ENCODE measurements at places on chromosomes 6 and 20.

GRCh38 chr6:52596371-52597028, 19.6 kb upstream of the TRAM2 start:
- no peak for DNase-seq

DNA sequence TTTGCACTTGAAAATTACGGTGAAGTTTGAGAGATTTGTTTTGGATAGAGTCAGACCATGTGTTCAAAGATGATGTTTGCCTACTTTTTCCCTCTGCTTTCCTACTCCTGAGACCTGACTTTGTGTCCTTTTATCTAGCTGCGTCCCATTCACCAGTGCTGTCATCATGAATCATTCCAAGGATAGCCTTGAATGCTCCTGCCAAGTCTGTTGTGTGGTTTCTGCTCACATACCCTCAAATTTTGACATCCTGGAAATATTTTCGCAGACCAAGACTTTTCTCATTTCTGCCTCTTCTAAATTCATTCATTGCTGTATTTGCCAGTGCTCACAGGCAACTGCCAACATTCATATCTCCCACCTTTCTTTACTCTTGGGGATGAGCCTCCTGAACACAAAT, 175.9 kb upstream of the SCGN start:
- no peak for DNase-seq

- no peak for DNase-seq
These were observed 376.1 kb upstream of the OPRM1 start for GRCh38 chr6:153662982-153663381.

DNA sequence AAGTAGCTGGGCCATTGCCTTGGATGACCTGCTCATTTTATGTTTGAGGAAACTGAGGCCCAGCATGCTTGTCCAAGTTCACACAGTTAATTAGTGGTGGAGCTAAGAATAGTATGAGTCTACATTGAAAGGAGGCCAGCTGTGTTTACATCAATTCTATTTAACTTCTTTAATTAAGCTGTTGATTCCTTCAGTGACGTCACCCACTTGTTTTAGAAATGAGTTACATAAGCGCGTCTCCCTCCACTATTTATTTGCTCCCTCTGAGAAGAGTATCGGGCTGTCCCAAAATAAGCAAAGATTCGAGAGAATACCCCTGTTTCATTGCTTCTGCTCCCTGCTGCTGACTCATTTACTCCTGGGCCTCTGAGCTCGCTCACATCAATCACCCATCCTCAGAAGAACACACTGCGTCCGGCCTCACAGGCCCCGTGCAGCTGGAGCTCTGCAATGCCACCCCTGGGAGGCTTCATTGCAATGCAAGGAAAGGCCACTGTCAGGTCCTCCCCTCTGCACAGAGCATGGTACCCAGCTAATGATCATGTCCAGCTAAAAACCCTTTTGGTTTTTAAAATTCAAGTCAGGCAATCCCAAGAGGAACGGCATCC, 74.8 kb upstream of the BMP2 start:
- DNase-seq = no peak

DNA sequence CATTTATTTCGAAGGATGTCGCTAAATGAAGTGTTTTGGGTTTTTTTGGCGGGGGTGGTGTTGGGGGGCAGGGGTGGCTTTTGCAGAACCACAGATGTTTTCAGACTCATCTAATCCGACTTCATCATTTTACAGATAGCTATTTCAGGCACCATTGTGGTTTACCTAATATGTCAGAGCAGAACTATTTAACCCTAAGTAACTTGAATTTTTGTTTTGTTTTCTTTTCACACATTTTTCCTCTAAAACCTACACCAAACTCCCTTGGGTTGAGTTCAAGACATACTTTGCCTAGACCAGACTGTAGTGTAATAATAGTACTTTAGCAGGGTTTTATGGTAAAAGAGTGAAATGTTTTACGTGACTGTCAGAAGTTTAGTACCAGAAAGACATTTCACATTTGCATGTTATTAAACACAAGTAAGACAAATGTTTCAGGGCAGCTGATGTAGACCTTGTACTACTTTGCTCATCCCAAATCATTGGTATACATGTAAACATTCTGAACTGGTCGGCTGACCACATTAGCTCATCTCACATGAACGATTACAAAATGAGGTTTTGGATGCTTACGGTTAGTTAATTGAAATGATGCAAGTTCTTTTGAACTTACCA, 37.7 kb downstream of the MAP3K4 start:
- DNase-seq = no peak

- no peak for DNase-seq
These were observed 46.9 kb downstream of the DACT2 start for GRCh38 chr6:168272415-168273325.

DNA sequence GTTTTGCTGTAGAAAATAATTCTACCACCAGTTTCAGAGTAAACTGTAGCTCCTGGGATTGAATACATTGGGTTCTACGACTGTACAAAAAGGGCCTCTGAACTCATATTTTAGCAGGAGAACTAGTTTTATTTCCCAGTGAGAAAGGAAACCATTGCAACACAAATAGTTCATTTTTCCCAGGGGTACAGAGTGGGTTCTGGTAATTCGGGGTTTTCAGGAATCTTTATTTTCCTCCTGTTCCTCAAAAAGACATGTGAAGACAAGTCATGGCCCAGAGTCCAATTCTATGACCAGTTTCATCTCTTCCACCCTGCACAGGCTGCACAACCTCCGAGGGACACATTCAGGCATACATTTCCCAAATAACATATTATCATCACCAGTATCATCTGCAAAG, 222.1 kb downstream of the HIVEP2 start:
- no peak for DNase-seq

DNA sequence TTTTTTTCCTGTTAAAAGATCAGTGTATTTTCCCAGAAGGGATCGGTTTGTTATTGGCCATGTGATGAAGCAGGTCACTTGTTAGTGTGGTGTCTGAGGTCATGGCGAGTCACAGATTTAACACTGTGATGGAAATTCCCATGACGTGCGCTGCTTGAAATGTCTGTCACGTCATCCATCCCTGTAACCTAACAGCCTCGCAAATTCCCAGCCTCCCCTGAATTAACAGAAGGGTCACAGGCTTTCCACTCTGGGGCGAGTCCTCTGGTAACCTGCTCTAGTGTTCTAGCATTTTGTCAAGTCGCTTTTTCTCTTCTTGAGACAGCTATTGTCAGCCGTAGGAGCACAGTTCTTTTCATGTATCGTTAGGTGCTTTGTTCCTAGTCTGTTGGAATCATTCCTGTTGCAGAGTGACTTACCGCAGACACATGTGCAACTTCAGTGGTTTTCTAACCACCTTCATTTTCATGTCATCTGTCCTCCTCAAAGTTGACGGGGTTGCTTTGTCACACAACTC, 137.2 kb downstream of the MAP3K4 start:
- DNase-seq = no peak

- no peak for DNase-seq
These were observed 542 bp upstream of the AFG1L start for GRCh38 chr6:108294297-108294726.

DNA sequence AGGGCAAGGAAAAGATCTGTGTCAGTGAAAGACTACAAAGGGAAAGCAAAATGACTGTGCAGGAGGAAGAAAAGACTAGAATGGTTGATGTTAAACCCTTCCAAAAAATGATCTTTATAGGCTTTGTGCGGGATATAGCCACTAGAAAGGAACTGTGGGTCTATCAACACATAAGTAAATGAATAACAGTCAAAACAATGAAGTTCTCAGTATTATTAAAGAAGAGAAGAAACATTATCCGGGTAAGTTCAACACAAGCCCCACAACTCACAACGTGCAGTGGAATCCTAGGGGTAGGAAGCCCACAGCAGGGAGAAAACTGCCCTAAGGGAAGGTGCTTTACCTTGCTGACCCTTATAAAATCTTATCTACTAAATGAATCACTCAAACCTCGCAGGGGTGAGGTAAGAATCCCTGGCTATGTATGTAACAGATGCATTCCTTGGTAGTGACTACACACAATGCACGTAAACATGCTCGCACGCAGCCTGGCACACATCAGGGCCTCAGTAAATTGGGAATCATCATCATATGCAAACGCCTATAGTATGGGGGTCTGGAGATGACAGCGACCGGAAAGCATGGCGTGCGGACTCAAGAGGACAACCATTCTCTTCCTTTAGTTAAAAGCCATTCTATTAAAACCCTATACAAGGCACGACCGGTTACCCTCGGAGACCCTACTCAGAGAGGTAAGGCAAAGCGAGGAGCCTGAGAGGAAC, 11.3 kb downstream of the TFAP2A start:
- peak; percentile 33 for DNase-seq

- DNase-seq = no peak
These were observed 8.8 kb downstream of the NR2E1 start for GRCh38 chr6:108174371-108175175.

DNA sequence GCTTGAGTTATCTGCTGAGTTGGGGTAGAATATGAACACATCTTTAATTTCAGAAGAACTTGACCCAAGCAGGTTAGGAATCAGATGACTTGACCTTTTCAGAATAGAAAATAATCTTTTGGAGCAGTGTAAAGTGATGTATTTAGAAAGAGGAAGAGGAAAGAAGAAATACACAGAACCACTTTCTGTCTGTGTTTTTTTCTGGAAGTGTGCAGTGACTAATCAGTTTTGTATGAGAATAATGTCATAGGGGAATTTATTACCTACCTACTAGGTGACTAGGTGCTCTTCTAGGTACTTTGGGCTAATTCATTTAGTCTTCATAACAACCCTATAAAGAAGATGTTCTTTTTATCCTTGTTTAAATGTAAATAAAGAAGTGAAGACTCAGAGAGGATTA, 3.0 kb downstream of the PPP1R14C start:
- no peak for DNase-seq

GRCh38 chr6:145042559-145042958, 692.8 kb downstream of the EPM2A start:
- DNase-seq = no peak

DNA sequence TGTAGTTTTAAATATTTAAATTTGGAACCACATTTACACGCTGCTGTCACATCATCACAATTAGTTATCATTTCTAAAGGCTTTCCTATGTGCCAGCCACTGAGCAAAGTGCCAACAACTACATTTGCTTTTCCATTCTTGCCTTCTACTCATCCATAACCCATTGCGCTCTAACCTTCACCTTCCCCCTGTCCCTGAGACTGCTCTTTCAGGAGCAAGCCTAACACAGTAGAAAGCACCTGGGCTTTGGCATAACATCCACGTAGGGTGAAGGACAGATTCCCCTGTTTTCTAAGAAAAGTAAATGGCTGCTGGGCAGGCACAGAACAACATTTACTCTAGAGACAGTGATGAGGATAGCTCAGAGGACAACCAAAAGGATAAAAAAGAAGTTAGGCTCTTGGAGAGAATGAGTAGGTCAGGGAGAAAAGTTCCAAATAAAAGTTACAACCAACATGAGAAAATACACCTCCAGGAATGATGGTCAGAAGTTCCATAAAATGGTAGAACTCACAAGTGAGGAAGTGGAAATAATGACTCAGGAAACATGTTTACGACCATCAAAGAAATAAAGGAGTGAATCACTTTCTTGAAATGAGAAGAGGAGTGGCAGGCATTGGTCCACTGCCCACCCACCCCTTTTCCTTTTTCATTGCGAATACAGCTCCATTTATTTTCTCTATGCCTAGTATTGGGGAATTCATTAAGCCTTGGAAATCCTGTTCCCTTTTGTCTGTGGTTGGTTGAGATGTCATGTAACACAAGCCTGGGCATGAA, 77.2 kb downstream of the PFDN4 start:
- DNase-seq = no peak

DNA sequence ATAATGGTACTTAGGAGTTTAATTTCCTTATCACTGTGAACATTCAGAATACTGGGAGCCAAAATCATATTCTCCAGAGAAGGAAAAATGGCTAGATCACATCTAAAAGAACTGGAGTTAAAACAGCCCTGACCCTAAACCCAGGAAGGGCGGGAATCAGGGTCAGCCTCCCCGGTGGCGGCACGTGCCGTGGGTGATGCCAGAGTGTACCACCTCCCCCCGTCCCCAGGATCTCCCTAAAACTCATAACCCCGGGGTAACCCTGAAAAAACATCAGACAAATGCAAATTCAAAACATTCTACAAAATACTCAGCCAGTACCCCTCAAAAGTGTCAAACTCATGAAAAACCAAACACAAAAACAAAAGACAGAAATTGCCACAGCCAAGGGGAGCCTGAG, 148.3 kb downstream of the DLL1 start:
- DNase-seq = no peak

DNA sequence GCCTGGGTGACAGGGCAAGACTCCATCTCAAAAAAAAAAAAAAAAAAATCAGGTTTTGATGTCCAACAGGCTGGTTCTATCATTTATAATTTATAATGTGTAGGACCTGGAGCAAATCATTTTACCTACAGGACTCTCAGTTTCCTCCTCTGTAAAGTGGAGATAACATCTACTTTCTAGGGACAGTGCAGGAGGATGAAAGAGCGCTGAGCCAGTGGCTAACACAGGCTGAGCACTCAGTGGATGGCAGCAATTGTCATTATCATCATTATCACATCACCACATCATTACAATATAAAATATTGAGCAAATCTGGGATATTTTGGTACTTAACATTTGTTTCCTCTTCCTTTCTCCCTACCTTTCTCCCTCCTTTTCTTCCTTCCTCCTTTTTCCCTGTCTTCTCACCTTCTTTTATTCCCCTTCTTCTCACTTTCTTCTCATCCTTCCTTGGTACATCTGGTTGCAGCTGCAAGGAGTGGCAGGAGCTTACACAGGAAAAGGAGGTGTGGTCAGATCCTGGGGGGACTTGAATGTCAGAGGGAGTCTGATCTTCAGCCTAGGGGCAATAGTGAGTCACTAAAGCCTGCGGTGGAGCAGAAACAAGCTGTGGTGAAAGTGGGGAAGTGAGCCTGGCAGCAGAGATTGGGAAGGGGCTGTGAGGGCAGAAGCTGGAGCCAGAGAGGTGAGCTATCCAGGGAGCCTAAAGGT, 24.6 kb upstream of the CTNNBL1 start:
- no peak for DNase-seq
